ENCODE measurements at places on chromosomes 7 and 10.

DNA sequence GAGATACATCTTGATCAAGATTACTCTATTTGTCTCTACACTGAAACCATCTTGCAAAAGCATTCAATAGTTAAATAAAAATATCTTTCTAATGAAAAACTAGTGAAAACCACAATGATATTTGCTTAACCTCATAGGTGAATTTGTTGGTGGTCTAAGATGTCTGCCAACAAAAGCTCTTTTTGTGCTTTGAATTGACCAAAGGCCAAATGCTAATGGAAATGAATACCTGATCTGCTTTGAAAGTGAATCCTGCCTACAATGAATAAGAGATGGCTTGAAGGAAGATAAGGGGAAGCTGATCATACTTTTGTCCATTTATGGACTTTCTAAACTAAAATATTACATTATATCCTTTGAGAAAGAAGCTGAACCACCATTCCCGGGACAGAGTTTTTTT, 228.9 kb upstream of the ETV1 start:
- DNase-seq, result no peak

GRCh38 chr7:14673202-14673601, 229.3 kb downstream of the DGKB start:
- DNase-seq, result no peak

- DNase-seq, result peak; percentile 66
Observed at GRCh38 chr7:115297656-115298055, 375.8 kb downstream of the MDFIC start.

DNA sequence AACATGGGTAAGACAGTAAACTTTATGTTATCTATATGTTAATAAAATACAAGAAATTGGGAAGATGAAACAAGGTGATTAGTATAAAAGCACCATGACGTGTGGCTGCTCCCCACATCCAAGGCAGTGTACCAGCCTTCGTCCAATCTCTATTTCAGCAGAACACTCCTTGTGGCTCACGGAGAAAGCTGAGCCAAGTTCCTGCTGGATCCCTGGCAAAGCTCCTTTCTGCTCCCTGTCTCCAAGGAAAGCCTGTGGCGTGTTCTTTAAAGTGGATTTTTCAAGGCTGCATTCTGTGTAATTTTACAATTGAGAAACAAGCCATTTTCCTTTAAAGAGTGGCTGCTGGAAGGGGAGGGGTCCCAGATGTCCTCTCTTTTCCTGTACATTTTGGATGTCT, 467.3 kb downstream of the PTPRN2 start:
- DNase-seq, result no peak

DNA sequence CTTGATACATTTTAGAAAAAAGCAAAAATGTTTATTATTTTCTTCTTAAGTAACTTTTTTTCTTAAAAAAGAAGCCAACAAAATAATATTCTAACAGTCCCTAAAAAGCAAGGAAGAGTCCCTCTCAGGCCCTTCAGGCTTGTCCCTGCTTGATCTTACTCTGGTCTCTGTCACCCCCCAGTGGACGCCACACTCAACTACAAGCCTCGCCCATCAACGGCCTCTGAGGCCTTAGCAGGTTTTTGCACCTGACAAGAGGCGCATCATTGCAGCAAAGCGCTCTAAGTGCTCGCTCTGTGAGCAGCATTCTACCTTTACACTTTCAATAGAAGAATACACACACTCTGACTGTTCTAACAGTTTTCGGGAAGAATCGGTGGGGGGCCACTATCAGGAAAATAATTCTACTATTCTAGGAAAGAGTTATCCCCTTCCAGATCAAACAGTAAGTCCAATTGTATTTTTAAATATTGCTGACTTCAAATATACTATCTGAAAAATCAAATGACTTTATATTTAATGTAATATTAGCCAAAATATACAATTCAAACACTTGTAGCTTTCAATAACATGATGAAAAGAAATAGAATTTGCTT, 139.2 kb downstream of the USP6NL start:
- DNase-seq, result peak; percentile 57

DNA sequence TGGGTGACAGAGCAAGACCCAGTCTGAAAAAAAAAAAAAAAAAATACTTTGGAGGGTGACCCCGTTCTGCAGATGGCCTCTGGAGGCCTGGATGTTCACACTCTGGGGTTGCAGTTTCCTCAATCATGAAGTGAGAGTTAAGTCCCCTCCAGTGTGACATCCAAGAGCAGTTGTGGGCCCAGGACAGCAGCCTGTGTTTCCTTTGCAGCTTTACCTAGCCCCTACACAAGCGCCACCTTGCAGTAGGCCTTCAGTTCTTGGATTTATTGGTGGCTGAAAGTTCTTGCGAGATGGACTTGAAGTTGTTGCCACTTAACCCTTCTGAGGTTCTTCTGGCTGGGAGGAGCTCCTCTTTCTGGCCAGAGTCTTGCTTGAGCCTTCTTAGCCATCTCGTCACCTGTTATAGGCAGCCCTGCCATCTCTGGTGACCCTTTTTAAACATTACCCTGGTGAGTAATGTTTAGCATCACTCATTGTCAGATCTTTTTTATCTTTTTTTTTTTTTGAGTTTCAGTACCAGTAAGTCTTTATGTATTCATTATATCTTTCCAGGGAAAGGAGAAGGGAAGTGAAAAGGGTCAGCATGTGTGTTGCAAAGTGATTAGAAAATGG, 3.4 kb upstream of the ACTR3C start:
- no peak for DNase-seq

DNA sequence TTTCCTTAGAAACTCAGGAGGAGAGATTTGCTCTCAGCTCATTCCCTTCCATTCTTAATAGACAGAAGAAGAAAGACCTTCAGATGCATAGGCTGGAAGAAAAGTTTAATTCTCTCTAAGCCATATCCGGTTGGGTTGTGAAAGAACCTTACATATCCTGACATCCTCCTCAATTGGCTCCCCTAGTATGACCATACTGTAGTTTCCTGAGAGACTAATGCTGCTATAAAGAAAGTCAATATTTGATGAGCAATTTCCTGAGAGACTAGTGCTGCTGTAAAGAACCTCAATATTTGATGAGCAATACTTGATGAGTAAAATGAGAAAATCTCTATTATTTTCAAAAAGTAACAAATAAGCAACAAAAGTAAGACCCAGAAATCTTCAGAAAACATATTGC, 888.5 kb upstream of the SORCS1 start:
- DNase-seq, result no peak

DNA sequence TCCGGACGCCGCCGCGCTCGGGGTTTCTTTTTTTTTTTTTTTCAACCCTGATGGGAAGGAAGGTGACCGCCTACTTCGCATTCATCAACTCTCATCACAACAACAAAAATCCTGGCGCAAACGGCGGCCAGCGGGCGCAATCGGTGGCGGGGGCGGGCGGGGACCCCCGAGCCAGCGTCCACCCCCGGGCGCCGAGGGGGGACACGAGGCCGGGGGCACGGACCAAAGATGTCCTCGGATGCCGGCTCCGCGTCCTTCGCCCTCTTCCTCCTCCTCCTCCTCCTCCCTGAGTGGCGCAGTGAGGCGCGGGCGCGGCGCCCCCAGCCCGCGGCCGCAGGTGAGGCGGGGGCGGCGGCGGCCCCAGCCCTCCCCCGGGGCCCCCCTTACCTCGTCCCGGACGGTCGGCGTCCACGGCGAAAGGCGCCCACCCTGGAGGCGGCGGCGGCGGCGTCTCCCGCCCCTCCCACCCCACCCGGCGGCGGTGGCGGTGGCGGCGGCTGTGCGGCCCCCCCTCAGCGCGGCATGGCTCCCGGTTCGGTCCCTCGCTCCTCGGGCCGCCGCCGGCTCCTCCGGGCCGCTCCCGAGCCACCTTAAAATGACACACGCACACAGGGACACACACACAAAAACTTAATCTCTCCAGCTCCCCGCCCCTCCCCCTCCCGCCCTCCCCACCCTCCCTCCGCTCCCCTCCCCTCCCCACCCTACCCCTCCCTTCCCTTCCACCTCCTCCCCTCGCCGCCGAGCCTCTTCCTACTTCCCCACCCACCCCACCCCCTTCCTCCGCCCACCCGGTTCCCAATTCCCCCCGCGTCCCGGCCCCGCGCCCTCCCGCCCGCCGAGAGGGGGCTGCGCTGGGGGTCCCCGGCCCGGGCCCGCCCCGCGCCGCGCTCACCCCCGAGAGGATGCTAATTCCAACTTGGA, at the start of gene CTBP2:
Gene CTBP2, minus strand, starts transcription at position 632 of the 924 bp plus-strand sequence.
- peak; percentile 59 for DNase-seq

GRCh38 chr10:127402596-127403409, 146.3 kb upstream of the NPS start:
- DNase-seq, result no peak

DNA sequence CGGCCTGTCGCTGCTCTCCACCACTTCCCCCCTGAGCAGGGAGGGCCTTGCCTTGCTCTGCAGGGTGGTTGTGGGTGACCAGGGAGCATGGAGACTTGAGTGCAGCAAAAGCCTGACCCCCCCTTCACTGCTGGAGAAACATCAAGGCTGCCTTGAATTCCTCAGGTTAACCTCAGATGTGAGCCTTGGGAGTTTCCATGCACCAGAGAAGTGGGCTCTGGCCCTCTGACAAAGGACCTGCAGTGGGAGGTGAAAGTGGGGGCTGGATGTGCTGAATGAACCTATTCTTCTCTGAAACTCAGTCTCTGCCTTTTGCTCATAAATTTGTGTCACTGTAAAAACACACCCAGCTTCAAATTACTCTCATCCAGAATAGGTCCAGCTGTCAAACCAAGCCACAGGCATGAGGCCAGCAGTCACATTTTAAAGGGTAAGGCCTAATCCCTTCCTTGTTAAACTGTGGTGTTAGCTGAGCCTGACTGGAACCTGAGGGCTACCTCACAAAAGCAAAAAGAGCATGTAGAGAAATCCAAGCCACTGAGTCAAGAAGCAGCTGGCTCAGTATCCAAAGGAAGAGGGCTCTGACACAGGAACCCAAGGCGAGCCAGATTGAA, 356.8 kb downstream of the CCSER2 start:
- DNase-seq, result no peak

DNA sequence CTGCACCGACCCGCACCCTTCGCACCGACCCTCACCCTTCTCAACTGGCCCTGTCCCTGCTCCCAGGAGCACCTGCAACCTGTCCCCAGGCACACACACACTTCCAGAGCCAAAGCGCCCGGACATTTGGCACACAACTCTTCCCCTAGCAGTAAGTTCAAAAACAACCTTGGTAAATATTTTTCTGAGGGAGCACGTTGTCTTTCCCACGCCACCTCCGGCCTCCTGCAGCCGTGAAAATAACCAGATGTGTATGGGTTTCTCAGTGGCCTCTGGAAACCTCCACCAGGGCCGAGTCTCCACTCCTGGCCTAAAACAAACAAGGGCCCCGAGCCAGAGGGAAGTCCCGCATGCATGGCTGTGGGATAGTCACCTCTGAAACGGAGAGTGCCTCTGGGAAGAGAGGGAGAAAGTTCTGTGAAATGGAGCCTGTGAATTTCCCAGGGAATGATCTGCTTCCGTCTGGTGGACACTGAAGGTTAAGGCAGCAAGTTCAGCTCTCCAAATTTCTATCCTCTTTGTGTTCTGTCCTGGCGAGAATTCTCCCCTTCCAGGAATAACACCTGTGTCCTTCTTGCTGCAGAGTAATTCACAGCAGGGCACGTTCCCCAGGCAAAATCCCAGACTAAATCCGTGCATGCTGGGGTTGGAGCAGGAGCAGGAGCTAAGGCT, 15.8 kb downstream of the PODXL start:
- peak; percentile 79 for DNase-seq

- peak; percentile 49 for DNase-seq
Observed at GRCh38 chr7:78924581-78924980, 528.9 kb downstream of the MAGI2 start.

DNA sequence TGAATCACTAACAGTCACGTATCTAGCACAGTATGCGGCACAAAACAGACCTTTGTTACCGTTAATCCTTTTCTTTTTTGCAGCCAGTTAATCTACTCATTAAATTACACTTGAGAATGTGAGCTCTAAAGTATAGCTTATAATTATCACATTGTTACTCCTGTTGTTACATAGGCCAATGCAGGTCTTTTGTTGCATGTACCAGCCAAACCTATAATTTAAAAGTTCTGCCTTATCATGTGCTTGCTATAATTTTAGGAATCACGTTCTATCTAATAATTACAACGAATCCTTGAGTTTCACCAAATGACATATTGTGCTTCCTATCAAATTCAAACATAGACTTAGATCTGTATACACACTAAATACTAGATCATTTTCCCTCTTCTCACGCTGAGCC, 245.1 kb downstream of the DGKI start:
- DNase-seq, result no peak

DNA sequence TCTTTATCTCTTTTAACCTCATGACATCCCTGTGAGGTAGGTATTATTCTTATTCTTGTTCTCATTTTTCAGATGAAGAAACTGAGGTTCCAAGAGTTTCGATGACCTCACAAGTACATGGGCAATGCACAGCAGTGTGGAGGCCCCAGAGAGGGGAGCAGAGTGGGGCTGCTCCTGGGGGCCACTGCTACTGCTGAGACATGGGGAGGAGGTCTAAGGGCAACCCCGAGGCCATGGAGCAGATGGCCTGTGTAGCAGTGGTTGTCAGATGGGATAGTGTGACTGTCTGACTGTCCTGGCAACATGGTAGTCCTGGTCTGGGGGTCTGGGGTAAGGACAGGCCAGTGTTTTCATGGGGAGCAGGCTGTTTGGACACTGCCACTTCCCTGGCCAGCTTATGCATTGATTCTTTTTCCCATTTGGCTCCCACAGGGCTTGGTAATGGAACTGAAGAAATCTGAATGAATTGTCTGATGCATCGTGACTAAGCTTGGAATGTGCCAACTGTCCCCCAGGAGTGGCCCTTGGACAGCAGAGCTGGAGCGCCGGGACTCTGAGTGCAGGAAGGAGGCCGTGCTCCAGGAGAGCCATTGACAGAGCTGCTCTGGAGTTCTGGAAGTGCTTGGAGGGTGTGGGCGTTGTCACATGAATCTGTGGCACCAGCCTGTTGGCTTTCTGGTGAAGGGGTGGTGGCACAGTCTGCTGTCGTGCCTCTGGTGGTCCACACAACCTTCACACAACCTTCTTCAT, 40.9 kb downstream of the ADRA2A start:
- DNase-seq, result no peak

DNA sequence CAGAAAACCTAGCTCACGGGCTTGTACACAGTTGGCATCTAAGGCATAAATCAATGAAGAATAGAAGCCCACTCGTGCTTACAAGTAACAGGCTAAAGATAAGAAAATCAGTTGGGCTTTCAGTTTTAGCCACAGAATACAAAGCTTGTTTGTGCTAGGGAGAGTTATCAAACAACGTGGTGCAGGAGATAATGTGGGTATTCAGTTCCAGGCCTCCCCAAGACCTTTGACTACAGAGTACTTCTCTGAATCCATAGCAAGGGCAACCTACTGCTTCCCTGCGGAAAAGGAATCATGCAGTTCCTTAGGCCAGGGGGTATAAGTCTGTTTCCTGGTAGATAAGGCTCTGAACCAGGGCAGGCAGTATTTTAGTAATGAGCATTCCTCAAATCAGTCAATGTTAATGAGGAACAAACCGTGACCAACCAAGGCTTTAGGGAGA, 219.5 kb upstream of the CSTF2T start:
- DNase-seq, result no peak

All from HT-29 (cell line).